ENCODE measurements at places on chromosomes 1 and 21.

GRCh38 chr21:39763272-39763970 lies 18.4 kb downstream of the IGSF5 start:
- DNase-seq = no peak

DNA sequence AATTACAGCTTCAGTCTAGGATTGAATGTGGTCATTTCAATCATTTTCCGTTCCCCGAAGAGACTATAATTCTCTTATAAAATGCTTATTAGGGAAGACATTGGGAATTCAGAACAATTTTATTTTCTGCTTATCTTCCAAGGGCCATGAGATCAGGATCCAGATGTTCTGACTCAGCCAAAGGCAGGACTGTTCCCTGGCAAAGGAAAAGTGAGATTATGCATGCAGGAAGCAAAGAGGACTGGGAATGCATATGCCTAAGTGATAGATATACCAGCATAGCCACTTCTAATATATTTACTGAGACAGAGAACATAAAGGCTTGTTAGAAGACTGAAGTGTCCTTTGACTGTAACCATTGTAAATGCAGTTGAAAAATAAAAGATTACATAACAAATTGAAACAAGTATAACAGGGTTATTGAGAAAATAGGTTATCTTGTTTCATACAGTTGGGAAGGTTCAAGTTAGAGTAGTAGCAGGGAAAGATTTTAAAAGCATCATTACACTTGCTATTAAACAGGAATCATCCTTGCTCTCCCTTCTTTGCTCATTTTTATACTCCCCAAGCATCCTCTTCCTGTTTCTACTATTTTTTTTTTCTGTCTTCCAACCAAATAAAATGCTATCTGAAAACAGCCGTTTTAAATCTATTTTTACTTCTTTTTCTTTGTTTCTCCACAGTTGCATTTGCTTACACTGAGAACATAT lies 439.6 kb upstream of the ADAMTS5 start:
- no peak for DNase-seq

DNA sequence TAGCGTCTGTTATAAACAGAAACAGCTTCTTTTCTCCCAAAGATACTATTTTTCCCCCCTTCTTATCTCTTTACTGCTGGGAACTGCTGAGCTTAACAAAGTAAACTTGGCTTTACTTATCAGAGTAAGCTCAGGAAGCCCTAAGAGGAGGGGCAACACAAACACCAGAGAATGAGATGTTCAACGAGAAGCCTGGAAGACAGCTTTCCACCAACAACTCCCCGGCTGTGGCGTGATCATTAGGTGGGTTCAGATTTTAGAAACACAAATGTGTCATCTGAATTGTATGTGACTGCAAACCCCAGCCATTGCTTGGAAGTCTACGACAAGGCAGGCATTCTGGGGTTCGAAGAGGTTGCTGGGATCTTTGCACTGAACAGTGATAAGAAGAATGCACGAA lies 181.2 kb upstream of the ESRRG start:
- DNase-seq = no peak

DNA sequence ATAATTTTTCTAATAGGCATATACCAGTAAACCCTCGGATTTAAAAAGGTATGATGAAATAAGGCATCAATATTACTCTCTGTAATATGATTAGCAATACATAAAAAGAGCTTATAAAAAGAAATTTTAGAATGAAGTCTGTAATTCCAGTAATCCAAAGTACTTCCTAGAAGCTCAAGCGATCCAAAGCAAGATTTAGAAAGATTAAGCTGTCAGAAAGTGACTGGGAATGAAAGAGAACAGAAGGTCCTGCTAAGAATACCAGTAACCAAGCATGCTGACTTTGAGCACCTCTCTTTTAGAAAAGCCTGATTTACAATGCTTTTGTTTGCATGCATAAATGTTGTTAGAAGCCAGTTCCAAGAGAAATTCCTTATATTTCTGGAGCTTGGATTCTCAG lies 125.1 kb downstream of the GIPC2 start:
- no peak for DNase-seq

GRCh38 chr1:188706742-188707141 lies 1770.9 kb downstream of the BRINP3 start:
- no peak for DNase-seq

DNA sequence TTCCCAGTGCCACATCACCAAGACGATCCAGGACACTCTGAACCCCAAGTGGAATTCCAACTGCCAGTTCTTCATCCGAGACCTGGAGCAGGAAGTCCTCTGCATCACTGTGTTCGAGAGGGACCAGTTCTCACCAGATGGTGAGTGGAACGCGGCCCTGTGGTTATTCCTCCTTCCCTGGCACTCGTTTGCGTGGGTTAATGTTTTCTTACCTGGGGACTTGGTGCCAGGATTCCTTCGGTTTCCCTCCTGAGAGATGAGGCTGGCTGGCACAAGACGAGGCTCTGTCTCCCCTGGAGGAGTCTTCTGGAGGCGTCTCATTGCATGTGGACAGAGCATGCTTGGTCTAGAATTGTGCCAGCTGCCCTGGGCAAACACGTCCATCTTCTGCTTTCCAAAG lies 29.3 kb downstream of the ATP5PO start:
- no peak for DNase-seq

- no peak for DNase-seq
These were observed 50.9 kb downstream of the TOR1AIP2 start for GRCh38 chr1:179826626-179827280.

DNA sequence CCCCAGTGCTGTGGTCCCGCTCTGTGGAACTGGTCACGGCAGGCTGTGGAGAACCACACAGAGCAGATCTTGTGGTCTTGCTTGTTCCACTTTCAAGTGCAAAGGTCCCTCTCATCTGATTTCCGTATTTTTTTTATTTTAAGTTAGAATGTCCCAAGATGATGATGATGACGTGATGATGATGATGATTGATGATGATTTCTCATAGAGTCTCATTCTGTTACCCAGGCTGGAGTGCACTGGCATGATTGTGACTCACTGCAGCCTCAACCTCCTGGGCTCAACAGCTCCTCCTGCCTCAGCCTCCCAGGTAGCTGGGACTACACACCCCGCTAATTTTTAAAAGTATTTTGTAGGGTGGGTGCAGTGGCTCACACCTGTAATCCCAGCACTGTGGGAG lies 12.2 kb downstream of the EVA1C start:
- no peak for DNase-seq

GRCh38 chr1:167601442-167602383 lies 28.3 kb upstream of the RCSD1 start:
- peak; percentile 20 for DNase-seq

DNA sequence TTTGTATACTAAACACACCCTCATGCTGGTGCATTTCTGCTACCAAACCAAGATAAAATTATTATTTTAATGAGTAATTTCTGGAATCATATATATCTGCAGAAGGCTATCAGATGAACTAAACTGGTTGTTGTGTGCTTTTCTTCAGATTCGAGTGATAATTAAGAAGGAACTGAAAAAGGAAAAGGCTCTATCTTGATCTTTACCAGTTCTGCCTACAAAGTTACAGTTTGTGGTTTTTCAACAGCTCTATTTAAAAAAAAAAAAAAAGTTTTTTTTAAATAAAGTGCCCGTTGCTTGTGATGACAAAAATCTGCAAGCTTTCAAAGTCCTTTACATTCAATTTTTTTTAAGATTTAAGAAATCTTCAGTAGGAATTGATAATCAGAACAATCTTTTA lies 13.6 kb downstream of the DENND1B start:
- DNase-seq = no peak

- DNase-seq = no peak
These were observed 14.7 kb downstream of the OBSCN start for GRCh38 chr1:228222548-228222947.

DNA sequence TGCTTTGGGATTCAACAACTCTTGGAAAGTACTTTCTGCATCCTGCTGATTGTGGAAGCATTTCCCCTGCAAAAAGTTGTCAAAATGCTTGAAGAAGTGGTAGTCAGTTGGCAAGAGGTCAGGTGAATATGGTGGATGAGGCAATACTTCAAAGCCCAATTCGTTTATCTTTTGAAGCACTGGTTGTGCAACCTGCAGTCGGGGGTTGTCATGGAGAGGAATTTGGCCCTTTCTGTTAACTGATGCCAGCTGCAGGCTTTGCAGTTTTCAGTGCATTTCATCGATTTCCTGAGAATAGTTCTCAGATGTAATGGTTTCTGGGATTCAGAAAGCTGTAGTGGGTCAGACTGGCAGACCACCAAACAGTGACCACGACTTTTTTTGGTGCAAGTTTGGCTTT lies 47.6 kb upstream of the GJA5 start:
- DNase-seq = no peak

GRCh38 chr1:6005276-6005917 lies 13.2 kb upstream of the NPHP4 start:
- no peak for DNase-seq

DNA sequence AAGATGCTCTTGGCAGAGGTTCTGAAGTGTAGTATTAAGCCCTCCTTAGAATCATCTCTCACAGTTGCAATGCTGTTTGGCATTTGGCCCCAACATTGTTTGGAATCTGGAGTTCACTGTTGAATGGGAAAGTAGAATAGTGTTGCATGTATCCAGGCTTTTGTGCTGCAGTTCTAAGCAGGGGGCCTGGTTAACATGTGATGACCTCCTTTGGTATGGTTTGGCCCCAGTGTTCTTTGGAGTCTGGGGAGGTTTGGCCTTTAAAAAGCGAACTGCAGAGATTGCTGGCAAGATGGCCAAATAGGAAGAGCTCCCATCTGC lies 61.8 kb upstream of the PLD5 start:
- DNase-seq = no peak
